ENCODE measurements at places on chromosomes 7 and 10.

GRCh38 chr7:155000795-155001194 lies 2.1 kb downstream of the PAXIP1 start:
- no peak for DNase-seq

DNA sequence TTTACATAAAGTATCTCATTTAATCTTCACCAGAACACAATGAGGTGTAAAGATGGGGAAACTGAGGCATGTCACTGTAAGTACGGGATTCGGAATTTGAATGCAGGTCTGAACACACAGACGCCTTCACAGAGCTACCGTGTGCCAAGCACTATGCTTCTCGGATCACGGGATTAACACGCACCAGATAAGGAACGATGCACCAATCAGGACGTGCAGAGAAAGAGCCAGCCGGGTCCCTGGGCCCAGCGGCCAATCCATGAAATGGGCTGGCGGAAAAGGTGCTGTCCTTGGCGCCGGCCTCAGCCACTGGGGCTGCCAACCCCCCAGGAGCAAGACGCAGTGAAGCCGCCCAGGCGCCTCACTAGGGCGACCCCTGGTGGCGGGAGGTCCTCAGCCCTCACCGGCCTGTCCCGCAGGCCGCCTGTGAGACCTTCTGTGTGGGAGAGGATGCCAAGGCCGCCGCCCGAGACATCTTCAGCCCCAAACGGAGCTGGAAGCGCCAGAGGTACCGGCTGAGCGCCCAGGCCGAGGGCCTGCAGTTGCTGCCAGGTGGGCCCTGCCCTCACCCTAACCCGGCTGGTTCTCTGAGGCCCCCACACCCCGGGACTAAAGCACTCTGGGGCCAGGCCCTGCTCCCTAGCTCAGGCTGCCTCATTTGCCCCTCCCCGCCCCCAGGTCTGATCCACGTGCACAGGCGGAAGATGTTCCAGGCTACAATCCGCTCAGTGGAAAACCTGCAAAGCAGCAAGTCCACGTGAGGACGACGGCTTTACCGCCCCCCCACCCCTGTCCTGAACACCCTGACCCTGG lies 15.6 kb downstream of the ATG9B start:
- peak; percentile 91 for DNase-seq

- DNase-seq = no peak
Observed at GRCh38 chr7:98135984-98136383, 29.3 kb downstream of the LMTK2 start.

- no peak for DNase-seq
Observed at GRCh38 chr10:58666024-58666423, 153.4 kb downstream of the BICC1 start.

DNA sequence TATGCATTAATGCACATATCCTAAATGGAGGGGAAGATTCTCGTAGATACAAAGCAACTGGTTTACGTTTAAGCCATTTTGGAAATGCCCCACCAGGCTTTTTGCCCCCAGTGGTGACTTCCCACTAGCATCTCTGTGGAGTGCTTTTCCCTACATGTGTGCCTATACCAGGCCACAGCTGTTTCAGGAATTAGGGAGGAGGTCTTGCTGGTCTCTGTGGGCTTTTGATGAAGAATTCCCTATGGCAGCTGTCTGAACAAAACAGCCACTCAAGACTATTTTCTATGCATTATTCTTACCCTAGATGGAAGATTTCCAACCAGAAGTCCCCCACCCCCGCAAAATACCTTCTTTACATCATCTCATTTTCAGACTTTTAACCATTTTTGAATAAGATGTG lies 52.0 kb upstream of the NMT2 start:
- no peak for DNase-seq

DNA sequence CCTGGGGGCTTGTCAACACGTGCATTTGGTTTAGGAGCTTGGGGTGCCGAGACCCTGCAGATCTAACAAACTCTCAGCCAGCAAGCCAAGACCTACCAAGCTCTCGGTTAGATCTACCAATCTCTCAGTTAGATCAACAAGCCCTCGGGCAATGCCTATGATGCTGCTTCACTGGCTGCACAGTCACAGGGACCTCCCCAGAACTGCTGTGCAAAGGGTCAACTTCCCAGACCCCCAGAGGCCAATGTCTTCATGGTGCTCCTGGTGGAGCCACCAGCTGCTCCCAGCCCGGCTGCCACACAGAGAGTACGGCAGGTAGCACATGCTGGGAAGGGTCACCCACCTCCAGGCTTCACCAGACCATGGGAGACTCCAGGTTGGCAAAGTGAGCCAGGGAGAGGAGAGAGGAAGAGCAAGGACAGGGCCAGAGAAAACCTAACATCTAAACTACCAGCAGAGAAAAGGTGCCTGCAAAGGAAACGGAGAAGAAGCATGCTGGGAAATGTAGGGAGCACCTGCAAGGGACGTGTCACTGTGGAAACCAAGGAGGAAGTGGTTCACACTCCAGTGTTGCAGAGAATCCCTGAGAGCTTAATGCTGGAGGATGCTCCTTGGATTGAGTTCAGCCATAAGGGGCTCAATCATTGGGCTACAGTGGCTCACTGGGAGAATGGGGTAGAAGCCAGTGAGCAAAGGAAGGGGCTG lies 51.5 kb upstream of the GDF10 start:
- DNase-seq = no peak

DNA sequence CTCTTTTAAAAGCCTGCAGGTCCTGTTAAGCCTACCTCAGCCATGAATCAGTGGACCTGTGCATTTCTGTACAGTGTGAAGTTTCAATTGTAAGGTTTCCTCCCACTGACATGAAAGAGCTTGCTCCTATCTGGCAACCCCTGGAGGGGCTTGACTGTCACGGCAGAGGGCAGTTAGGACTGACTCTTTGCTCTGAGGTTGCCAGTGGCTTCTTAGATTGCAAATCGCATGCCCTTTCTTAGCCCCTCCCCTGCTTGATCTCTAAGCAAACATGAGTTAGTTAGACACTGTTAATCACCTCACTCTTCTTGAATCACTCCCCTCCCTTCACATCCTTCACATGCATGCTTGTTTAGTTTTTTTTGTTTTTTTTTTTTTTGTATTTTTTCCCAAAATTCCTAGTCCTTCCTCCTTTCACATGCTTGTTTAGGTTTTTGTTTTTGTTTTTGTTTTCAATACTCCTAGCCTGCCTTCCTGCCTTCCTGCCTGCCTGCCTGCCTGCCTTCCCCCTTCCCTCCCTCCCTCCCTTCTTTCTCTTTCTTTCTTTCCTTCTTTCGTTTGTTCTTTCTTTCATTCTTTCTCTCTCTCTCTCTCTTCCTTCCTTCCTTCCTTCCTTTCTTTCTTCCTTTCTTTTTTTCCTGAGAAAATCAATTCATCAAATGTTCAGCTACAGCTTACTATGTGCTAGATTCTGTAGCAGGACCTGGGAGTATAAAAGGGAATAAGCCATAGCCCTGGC lies 6.0 kb upstream of the HIPK2 start:
- DNase-seq = no peak

DNA sequence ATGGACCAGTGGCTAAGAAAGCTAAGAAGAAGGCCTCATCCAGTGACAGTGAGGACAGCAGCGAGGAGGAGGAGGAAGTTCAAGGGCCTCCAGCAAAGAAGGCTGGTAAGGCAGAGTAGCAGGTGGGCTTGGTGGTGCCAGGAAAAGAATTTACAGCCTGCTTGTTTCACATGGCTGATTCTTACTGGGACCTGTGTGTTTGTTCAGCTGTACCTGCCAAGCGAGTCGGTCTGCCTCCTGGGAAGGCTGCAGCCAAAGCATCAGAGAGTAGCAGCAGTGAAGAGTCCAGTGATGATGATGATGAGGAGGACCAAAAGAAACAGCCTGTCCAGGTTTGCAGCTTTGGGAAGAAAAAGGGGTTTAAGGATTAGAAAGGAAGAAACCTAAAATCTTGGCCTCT lies 5.0 kb downstream of the NOLC1 start:
- DNase-seq = no peak

DNA sequence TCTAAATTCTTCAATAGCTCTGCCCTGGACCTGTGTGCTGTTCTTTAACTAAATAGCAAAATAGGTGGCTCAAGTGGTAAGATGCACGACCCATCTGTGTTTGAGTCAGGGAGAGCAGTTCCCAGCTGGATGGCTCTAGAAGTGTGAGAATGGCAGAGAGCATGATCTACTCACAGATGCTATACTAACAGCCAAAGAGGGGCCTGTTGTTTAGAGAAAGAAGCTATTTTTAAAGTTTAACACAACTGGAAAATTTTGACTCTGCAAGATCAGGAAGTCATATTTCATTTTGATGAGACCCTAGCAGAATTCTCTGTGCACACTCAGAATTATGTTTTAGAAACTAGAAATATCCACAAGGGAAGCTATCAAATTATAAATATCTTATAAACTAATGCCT lies 87.4 kb upstream of the PIP4K2A start:
- DNase-seq = no peak

- DNase-seq = no peak
Observed at GRCh38 chr10:109203646-109204353, 719.5 kb downstream of the XPNPEP1 start.

GRCh38 chr10:1762076-1762475 lies 24.8 kb upstream of the ADARB2 start:
- no peak for DNase-seq

- DNase-seq = no peak
Observed at GRCh38 chr7:98034081-98035035, 44.4 kb upstream of the OCM2 start.
